ENCODE measurements at places on chromosomes 6 and 20. TPM values are rescaled to one million over a fixed set of nuclear protein-coding genes. Genes with fewer than 3 reads are reported as not detected.
A peak's percentile ranks its signal among the peaks of the same experiment; 100 is the strongest.

The MACROD2 gene
- total RNA-seq: 0.44 TPM

DNA sequence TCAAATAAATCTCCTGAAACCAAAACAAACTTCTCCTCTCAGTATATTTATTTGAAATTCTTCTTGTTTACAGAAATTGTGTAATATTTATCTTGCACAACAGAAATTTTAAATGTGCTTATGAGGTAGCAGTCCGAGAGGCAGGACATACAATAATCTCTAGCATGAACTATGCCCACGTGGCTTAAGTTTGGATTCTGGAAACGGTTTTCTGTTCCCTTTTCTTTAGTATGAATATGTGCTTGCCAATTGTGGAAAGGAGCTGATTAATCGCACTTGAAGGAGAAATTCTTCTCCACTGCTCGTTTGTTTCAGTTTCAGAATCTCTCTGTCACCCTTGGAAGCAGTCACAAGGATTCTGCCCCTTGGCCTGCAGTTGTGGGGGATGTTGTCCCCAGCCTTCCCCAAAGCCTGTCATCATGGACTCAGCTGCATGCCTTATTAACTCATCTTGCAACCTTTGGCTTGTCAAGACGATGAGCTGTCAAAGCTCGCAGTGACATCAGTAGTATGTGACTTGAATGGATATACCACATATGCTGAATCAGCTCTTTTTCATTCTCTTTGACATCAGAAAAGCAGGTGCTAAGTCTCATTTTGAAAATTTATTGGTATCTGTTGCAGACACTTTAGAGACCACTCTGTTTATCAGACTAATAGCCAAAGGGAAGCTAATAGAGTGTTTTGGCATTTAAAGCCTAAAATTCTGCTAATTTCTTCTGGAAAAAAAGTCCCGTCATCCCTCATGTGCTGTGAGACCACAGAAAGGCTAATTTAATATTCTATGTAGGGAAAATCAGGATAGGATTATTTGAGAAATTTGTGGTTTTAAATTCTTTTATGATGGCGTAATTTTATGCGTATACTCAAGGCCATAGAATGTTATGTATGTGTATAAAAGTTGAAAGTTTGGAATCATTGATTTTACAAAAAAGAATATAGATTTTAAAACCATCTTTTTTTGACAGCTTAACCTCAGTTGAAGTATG lies 186.8 kb downstream of the ARID1B start:
- peak; percentile 52 for DNase-seq

DNA sequence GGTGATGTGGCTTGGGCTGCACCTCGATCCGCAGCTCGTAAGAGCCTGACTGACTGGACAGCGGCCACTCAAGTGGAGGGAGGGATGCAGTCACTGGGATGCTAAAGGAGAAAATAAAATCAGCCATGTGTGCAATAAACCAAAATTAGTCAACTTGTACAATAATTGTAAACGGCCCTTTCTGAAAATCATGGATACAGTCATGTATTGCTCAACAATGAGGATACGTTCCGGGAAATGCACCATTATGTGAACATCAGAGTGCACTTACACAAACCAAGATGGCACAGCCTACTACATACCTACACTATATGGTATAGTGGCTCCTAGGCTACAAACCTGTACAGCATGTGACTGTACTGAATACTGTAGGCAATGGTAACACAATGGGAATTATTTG lies 25.7 kb downstream of the NFATC2 start:
- no peak for DNase-seq

DNA sequence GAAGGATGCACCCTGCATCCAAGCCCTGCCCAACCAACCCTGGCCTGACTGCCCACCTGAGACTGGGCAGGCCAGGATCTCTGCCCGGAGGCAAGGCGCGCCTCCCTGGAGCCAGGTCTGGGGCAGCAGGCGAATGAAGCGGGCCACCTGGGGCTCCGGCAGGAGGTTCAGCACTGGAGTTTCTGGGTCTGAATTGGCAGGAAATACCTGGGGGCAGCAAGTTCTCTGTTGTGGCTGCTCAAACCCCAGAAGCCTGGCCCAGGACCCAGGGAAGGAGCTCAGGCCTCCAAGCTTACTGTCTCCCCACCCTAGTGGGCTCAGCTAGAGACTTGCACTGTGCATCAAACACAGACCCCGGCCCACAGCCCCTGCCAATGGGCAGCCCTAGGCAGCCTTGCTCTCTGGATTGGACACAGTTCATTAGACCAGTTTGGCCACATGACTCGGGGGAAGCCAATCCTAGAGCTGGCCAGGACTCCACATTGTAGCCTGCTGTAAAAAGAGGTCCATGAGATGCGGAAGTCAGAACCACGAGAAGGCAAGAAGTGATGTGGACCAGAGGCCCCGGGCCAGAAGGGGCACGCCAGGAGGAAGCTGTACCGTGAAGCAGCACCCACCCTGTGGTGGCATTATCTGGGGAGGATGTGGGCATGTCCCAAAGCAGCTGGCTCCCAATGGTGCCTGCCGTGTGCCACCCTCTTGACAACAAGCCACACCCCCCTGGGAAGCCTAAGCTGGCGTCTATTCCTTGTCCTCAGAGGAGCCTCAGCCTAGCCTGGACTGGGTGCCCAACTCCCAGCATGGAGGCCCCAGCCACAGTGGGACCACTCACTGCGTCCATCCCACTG lies 3.1 kb downstream of the CPXM1 start:
- no peak for DNase-seq

DNA sequence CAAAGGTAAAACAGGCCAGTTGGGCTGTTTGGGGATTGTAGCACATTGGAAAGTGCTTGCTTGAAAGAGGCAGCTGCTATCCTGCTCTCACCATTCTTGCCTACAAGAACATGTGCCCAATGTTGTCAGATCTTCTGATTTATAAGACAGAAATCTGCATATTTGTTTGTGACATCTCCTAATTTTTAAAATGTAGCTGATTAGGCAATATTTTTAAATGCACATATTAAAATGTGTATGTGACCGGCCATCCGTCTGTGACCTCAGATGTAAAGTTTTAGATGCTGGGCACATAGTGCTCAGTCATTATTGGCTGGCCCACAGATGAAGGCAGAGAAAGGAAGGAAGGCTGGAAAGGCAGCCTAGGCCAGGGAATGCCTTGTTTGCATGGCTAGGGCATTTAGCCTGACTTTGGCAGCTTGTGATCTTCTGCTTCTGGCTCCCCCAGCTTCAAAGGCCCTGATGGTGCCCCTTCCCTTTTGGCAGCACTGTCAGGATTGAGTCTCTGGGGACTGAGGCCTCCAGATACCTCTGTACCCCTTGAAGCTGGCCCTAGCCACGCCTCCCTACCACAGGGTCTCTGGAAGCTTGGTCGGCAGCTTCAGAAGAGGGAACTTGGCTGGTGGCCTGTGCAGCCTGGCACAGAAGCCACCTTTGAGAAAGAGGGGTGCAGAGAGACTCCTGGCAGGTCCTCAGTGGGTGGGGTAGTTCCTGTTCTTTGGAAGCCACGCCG lies 6.4 kb downstream of the SNPH start:
- no peak for DNase-seq

DNA sequence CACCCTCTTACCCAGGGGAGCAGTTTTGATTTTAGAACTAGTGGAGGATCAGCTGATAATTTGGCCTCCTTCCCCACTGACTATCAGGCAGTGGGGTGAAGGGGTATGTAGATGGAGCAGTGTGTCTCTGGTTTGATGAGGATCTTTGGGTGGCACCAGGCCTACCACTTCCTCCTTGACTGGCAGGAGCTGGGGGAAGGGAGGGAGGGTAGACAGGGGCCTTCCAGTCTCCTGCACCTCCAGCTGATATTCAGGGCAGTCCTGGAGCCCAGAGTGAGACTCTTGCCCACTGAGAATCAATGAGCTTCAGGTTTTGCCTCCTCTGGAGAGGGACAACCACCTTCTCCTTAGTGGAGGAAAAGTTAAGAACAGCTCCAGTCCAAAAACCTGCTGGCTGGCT lies 3.2 kb downstream of the DEF6 start:
- no peak for DNase-seq

GRCh38 chr20:57936636-57937385 lies 227.0 kb upstream of the PMEPA1 start:
- DNase-seq: peak; percentile 42

Measured in M059J (cell line).